ENCODE measurements at places on chromosomes 2 and 18.

DNA sequence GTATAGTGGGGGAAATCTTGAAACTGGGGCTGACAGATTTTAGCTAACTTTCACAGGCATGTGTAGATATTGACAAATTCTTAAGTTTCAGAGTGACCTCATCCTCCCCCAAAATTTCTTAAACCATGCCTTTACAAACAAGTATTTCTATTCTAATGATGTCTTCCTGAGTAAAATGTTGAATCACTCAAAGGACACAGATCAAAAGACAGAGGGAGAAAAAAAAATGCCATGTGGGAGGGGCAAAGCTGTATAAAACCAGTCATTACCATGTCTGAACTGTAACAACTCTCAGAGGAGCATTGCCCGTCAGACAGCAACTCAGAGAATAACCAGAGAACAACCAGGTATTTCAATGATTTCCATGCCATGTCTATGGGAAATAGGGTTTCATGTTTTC, at the start of gene SERPINB2:
Gene SERPINB2 (plus strand): TSS at position 282 of the 400 bp plus-strand sequence. CDS start 3,740 bp downstream, outside the sequence.
- DNase-seq, result no peak

GRCh38 chr2:100941646-100942240, 60.3 kb upstream of the RPL31 start:
- DNase-seq, result no peak

GRCh38 chr2:85423525-85423924, 5.0 kb downstream of the SH2D6 start:
- DNase-seq, result no peak

GRCh38 chr2:10614939-10615338, 74.8 kb downstream of the NOL10 start:
- DNase-seq, result no peak

- DNase-seq, result no peak
Observed at GRCh38 chr2:173311844-173312606, 42.6 kb upstream of the CDCA7 start.

- no peak for DNase-seq
Observed at GRCh38 chr18:50642439-50642838, 82.6 kb downstream of the MAPK4 start.

All from left colon (tissue), 2 donors.